ENCODE measurements at places on chromosomes 7 and 10.

DNA sequence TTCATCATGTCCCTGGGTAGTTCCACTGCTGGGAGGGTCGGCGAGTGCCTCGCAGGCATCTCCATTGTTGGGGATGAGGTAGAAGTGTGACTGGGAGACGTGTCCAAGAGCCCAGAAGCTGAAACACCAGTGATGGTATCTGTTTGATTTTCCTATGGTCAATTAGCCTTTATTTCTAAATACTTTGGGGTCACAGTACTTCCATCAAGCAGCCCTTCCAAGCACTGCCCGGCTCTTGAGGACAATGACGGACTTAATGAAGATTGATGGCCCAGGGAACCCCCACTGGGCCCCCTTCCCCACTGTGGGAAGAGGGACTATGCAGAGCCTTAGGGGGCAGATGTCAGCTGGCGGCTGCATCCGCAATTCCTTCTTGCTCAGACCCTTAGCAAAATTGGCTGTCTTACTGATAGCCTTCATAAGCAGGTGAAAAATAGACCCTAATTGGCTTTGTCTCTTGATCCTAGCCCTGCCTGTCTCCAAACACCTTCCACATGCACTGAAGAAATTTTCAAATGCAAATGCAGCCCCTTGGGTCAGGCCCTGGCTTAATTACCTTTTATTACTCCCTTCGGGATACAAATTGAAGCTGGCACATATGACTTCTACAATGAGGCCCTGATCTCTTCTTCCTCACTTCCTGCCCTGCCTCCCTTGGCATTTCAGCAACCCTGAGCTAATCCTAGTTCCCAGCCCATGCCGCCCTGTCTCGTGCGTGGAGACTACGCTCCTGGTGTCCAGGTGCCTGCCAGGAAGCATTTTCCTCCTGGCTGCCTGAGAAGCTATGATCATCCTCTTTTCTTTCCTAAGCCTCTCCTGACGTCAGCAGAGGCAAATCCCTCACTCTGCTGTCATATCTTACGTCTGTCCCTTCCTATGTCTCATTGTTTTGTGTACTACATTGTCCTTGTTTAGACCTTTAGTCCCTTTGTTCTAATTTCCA is 124.5 kb upstream of the GDF10 start:
- DNase-seq: no peak

DNA sequence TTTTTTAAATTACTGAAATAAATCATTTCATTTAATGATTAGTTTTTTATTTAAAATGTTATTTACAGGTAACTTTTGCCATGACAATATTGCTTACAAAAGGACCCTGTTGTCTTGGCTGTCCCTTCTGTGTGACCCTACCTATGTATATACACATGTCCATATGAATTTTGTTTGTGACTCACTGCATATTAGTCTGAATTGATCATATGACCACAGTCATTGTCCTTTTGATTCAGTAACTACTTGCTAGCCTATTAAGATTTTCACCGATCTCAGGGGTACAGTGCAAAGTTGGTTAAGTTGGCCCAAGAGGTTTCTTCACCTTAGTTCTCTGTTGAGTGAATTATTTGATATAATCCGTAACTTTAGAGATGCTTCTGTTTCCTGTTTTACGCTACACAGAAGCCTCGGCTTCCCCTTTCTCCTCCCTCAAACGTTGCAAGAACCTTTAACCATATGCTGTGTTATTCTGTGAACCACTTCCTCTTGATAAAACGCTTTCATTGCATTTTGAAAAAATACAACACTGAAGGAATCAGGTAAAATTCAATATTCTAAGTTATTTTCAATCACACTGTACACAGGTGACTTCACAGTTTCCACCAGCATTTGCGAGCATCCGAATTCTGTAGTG is 43.9 kb downstream of the APBB1IP start:
- DNase-seq: no peak

GRCh38 chr10:103281753-103282152 is 4.8 kb downstream of the INA start:
- DNase-seq: peak; percentile 83

GRCh38 chr10:52771534-52772445 is 794 bp downstream of the MBL2 start:
- DNase-seq: no peak

- no peak for DNase-seq
These were observed 335.6 kb upstream of the HGF start for GRCh38 chr7:82105463-82105862.

- DNase-seq: no peak
These were observed 3.2 kb downstream of the TES start for GRCh38 chr7:116213361-116214130.

- no peak for DNase-seq
These were observed 1.3 kb upstream of the SH2D4B start for GRCh38 chr10:80536361-80536835.

DNA sequence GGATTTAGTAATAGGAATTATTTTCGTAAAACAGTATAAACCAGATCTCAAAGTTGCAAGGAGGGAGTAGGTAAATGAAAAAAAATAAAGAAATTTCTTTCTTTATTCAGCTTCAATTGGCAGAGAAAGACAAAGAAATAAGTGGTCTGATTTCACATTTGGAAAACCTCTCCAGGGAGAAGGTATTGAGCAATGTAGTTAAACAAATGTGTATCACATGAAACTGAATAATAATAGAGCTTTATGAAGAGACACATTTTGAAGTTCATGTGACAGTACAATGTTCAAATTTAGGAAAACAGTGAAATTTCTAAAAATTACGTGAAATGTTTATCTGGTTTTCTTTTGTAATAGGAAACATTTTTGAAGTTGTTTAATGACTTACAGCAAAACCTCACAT is 63.0 kb downstream of the TAX1BP1 start:
- no peak for DNase-seq

DNA sequence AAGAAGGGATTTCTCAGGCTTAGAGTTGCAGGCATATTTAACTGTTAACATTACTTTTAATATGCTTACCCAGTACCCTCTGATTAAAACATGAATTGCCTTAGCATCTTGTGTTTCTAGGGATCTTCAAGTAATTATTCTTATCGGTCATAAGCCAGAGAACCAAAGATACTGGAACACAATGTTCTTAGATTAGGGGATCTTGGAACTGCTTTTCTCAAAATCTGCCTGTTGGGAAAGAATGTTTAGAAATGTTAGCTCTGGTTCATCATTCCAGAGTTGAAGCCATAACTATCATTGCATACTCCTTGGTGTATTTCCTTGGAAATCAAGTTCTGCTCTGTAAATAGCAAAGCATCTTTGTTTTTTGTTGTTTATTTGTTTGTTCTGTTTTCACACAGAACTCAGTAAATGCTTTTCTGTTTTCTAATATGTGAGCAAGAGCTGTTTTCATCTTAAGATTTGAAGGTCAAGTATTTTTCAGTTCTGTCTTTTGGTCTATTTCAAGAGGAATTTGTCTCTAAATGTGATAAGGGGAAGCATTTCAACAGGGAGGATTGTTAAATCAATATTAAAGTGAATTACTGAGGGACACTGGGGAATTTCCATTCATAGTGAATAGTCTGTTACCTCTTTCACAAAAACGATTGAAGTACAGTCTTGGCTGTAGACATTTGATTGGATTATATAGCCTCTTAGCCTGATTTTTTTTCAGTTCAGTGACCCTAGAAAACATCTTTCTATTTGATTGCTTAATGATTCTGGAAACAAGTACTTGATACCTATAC is 103.2 kb upstream of the CYP26C1 start:
- no peak for DNase-seq

DNA sequence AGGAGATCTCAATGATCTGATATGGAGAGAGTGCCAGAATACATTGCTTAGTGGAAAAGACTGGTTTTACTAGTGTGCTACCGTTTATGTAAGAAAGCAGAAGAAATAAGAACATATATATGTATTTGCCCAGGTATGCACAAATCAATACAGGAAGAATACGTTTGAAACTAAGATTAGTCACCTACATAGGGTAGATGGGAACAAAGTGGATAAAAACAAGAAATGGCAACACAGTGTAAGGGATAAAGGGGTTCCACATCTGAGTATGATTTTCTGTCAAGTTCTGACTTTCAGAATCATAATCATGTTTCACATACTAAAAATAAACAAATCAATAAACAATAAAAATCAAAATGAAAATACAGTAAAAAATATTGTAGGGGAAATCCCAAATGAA is 148.6 kb upstream of the NAMPT start:
- no peak for DNase-seq

DNA sequence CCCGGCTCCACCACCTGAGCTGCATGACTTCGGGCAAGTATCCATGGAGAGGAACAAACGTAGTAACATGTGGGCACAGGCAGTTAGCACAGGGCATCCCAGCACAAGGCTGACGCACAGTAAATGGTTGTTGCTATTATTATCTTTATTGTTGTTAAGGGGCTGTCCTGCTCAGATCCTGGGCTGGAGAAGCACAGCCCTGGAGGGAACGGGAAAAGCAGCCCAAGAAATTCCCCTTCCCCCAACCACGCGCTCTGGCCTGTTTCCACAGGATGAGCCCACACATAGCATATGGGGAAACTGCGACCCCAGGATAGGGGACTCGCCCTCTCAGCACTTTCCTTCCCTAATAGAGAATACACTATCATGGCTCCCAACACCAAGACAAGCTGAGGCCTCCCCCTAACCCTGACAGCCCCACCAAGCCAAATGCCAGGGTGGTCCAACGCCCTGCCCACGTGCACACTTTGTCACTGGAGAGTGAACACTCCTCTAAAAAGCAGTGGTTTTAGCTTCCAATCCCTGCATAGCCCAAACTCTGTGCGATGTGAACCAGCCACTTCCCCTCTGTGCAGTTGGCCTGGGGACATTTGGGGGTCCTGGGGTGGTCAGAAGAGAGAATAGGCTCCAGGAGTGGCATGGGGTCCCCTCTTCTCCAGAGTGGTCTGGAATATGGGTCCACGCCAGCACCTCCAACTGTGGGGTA is 11.0 kb downstream of the PSD start:
- DNase-seq: no peak

DNA sequence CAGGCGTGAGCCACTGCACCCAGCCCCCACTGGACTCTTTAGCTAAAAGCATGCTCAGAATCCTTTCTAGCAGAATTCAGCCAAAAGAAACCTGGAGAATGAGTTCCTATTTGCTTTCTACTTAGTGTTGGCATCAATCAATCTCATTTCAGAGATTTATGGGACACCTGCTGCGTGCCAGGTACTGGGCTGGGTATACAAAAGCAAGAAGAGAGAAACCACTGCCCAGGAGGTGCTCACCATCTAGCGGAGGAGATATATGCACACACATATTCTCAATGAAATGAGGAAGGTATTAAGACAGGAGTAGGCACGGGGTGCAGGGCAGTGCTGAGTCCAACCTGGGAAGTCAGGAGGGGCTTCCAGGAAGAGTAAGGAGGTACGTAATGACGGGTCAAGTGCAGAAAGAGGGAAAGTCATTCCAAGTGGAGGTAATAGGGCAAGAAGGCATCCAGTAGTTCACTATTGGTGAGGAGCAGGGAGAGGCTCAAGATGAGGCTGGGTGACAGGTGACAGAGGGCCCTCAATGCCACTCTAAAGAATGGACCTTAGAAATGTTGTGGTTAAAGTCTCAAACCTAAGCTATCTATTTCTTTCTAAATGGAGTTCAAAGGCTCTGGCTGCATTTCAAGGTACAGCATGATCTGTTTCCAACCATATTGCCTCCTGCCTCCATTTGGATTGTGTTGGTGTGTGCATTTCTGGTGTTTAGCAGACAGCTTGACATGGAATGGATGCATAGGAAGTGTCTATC is 22.1 kb downstream of the ABLIM1 start:
- no peak for DNase-seq

- DNase-seq: no peak
These were observed 15.4 kb downstream of the IFIT3 start for GRCh38 chr10:89343089-89343767.

GRCh38 chr10:6177880-6178281 is 24.9 kb upstream of the PFKFB3 start:
- no peak for DNase-seq

- DNase-seq: no peak
These were observed 25.2 kb upstream of the CREB3L2 start for GRCh38 chr7:138027100-138027499.

GRCh38 chr10:12921163-12921562 is 80.3 kb downstream of the CCDC3 start:
- DNase-seq: no peak

DNA sequence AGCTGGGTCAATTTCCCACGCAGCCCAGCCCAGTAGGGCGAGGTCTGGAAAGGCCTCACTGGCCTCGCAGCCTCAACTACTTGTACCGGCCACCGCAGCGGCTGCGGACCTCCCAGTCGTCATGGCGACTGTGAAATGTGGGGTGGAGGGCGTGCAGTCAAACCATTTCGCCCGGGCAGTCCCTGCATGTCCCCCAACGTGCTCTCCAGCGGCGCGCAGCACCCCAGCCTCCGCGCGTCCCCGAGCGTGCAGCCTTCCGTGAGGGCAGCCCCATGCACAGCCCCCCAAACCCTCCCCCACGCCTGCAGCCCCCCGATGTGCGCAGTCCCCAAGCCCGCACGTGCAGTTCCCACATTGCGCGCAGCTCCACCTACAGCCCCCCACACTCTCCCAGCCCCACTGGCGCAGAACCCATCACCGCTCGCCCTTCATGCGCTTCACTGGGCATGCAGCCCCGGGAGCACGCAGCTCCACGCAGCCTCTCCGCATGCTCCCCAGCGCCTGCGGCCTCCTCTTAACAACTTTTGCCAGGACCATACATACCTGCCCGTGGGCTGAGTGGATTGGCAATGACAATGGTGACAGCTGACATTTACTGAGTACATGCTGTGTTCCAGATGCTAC is 34.5 kb upstream of the SFTPD start:
- no peak for DNase-seq

DNA sequence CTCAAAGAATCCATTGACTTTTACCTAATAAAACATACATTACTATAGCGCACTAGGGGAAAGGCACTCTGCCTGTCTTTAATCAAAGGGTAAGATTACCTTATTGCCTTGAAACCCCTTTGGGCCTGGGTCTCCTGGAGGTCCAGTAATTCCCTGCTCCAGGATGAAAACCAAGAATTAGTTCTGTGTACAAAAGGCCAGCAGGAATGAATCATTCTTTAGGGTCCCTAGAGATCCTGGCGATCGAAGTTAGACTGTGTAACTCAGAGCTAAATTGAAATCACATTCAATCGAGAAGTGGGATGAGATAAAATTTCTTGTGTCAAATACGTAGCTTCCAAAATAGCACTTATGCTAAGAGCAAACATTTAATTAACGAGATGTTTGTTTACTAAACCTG is 29.8 kb downstream of the COL28A1 start:
- DNase-seq: no peak

DNA sequence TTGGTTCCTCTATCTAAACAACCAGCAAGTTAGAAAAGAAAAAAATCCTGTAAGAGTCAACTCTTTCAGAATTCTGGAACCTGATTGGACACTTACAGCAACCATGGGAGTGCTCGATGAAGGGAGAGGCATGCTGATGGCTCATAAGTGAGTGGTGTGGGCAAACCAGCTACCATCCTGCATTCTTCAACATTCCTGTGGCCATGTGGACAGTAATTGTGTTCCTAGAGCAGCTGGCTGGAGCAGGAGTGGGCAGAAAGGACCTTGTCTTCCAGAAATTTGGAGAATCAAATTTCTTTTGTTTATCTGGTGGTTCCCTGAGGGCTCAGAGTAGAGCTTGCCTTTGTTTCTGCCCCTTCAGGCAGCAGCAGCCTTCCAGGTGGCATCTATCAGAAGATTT is 22.5 kb upstream of the MYL7 start:
- peak; percentile 49 for DNase-seq
